ENCODE measurements at places on chromosomes 3 and 15.

GRCh38 chr3:55802816-55803215, 315.7 kb upstream of the WNT5A start:
- no peak for DNase-seq

GRCh38 chr3:178295292-178295912, 240.8 kb upstream of the KCNMB2 start:
- DNase-seq = no peak

DNA sequence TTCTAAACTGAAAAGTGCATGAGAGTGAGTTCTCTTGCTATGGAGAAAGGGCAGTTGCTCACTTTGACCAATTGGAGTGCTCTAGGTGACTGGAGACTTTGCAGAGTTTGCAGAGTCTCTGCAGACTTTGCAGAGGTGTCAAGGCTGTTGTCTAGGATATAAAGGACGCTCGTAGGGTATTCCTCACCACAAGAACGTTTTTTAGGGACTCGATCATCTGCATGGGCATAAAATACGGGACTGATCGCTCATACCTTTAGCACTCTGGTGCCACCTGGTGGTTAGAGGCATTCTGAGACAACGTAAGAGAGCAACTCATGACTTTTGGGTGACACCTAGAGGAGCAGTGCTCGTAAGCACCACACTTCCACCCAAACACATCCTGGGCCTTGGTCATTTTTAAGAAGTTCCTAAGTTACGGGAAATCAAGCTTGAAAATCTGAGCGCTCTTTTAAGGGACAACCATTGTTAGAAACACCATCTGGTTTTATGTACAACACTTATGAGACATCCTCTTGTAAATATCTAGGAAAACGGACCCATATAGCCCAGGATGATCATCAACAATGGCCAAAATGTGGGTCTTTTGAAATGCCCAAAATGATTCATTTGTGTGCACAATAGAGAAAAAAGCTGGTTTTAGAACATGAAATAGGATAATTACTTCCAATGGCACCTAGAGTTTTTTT, 51.6 kb upstream of the XCR1 start:
- DNase-seq = no peak

- DNase-seq = no peak
Measured at GRCh38 chr3:109995377-109995776, 658.0 kb upstream of the DPPA4 start.

DNA sequence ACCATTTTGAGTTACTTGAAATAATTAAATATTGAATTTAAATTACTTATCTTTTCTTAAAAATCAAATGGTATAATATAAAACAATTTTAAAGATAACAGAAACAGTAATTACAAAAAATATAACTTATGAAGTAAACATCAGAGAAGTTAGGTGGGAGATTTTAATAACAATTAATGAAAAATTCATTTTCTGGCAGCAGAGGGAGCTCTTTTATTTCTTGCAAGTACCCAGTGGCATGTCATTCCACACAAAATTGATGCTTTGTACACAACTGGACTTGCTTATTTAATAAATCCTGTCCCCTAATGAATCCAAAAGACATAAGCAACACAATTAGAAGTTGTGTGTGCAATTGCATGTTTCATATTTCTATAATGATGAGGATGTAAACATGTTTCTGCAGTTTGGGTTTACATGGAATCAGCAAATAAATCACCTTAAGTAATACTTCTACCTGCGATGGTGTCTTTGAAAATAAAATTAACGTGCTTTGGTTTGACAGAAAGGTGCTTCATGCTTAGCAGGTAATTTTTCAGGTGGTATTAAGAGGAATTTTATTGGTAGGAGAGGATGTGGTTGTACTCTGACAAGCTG, 861.3 kb downstream of the ZPLD1 start:
- DNase-seq = no peak

GRCh38 chr15:34709866-34710265, 44.9 kb downstream of the GJD2 start:
- no peak for DNase-seq

GRCh38 chr3:127685708-127686511, 13.2 kb downstream of the ABTB1 start:
- DNase-seq = no peak

- DNase-seq = no peak
Measured at GRCh38 chr3:172270557-172271166, 177.6 kb downstream of the GHSR start.

GRCh38 chr3:113174304-113174703, 37.1 kb upstream of the BOC start:
- DNase-seq = no peak

Measured in cortex of kidney (tissue), 1 donor.